M059J (cell line): ENCODE measurements at places on chromosomes 3 and 15. TPM values are rescaled to one million over a fixed set of nuclear protein-coding genes. Genes with fewer than 3 reads are reported as not detected.

The MLH1 gene
- total RNA-seq: 32.3 and 48.8 TPM in 2 replicates

The SNTN gene
- 0.10 TPM in 1 of 2 replicates, not detected in the other for total RNA-seq

The GOLGA8T gene
- total RNA-seq: not detected in 2 replicates

The ADAMTS17 gene
- 0.02 TPM in 1 of 2 replicates, not detected in the other for total RNA-seq

DNA sequence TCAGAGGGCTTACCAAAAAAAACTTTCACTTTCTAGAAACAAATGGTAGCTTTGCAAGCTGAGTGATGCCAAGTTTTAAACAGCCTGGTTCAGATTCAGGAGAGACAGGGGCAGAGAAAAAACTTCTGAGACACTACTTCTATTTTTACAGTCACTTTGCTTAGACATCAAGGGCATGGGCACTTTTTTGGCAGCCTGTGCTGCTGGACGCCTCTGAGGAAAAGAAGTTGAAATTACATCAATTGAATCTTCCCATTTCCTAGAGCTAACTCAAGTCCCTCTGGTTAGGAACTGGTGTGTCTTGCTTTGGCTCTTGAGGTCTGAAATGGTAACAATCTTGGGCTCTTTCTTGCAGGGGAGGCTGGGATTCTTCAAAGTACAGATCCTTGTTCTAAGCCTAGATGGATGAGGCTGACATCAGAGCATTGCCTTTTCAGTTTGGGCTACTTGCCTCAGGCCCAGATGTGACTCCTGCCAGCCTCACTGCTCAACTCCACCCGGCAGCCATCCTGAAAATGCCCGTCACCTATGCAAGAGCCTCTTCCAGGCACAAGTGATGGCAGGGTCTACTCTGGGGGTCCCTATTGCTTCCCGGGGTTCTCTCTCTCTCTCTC lies 357.5 kb downstream of the FOXP1 start:
- DNase-seq: no peak

- peak; percentile 30 for DNase-seq
These were observed 206.5 kb downstream of the MFSD1 start for GRCh38 chr3:159008401-159008800.

- no peak for DNase-seq
These were observed 174.7 kb downstream of the CD47 start for GRCh38 chr3:107916171-107916570.

- peak; percentile 80 for DNase-seq
These were observed 110.8 kb downstream of the TIGIT start for GRCh38 chr3:114404590-114404989.

- DNase-seq: peak; percentile 74
These were observed 134.7 kb downstream of the P3H2 start for GRCh38 chr3:189985948-189986347.

DNA sequence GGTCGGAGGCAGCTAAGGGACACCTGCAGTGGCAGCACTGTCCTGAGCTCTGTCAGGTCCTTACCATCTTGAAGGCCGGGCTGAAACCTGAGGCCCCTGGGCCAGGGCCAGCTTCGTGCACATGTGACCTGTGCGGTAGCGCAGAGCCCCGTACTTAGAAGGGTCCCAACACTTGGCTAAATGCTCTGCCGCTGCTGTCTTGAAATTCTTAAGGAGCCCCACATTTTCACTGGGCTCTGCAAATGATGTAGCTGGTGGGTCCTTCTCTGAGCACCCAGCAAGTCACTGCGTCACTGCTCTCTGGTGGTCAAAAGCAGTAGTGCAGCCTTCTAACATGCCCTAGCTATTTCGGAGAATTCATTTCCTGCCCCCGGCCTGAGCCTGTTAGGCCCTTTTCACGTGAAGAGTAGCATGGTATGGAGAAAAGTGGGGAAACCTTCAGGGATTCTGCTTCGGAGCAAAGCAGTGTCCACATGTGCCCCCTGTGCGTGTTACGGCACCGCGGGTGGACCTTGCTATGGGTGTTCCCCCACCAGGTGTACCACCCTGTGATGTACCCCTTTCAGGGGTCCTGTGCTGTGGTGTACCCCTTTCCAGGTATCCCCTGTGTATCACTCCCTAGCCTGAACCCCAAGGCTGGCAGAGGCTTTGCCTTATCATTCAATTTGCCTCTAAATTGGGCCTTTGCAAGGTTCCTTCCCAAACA lies 79.7 kb downstream of the TMEM266 start:
- peak; percentile 66 for DNase-seq

GRCh38 chr3:8765528-8765927 lies 3.9 kb downstream of the OXTR start:
- DNase-seq: no peak

- peak; percentile 4 for DNase-seq
These were observed 183.8 kb upstream of the NR2F2 start for GRCh38 chr15:96146726-96147125.

GRCh38 chr3:95971573-95971972 lies 842.8 kb upstream of the EPHA6 start:
- DNase-seq: no peak

DNA sequence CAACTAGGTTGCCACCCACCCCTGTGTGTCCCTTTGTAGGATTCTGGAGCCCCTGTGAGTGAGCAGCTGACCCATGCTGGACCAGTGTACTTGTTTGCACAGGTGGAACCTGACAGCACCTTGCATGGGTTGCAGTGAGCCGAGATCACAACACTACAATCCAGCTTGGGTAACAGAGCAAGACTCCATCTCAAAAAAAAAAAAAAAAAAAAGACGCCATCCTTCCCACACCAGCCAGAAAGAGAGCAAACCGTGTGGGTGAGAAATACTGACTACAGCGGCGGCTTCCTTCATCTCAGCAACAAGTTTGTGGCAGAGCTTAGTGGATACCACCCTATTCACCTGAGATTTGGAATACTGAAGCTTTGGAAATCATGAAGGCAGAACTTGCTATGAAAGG lies 746 bp upstream of the CD80 start:
- DNase-seq: no peak

DNA sequence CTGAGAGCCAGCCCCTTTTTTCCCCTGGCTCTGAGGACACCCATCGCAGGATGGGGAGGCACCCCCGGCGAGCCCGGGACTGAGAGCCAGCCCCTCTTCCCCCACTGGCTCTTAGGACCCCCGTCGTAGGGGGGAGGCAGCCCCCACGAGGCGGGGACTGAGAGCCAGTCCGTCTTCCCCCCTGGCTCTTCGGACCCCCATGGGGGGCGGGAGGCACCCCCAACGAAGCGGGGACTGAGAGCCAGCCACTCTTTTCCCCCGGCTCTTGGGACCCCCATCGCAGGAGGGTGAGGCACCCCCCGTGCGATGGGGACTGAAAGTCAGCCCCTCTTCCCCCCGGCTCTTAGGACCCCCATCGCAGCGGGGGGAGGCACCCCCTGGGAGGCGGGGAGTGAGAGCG lies 36.8 kb upstream of the SSUH2 start:
- DNase-seq: no peak

DNA sequence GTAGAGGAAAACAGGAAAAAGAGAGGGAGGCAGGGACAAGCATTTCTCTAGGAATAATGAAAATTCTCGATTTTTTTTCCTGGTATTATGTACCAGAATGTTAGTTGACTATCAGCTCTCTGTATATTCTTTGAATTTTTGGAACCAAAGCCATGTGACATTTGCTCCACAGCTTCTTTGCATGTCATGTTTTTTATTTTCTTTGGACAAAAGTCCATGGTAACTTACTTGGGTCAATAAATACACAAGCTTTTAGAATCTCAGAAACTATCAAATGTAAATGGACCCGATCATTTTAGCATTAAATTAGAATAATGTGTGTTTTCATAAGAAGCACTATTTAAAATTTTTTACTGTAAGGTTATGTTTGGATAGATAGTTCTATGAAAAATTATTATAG lies 320.5 kb downstream of the ZIC1 start:
- no peak for DNase-seq

- DNase-seq: peak; percentile 55
These were observed 90.3 kb upstream of the C3orf80 start for GRCh38 chr3:160134964-160135363.
